ENCODE measurements at places on chromosomes 6 and 20.

DNA sequence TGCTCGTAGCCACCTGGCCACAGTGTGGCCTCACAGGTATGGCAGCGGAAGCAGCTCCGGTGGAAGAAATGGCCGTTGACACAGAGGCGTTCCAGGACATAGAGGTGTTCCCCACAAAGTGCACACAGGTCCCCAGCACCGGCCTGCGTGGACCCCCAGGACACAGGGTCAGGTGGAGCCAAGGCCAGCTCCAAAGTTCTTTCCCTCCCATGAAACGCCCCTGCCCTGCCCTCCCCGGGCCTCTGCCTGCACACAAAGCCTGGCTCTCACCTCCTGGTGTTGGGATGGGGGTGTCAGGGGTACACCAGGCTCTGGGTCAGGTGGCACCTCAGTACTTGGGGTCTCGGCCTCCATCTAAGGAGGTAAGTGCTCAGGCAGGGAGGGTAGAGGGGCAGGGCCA is 6.6 kb downstream of the SMPD2 start:
- no peak for DNase-seq

DNA sequence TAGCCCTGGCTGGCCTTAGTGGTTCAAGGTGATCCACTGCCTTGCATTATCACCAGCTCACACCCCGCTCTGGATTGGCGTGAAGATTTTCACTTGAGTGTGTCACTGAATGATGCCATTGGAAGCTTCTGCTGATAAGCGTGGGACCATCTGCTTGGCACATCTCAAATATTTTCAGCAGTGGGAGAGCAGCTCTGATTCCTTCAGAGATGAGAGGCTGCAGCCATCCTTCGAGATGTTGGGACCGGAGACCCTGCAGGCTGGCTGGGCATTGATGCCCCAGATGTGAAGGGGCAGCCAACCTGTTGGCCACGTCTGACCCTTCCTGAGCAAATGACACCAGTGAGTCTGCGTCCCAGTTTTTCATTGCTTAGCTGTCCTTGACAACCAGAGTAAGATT is at the start of gene MAS1:
TSS of gene MAS1 (plus strand) at position 197 of the 400 bp plus-strand sequence. CDS start 15,968 bp downstream, outside the sequence.
- DNase-seq = no peak

GRCh38 chr20:21432911-21433310 is 35.6 kb upstream of the NKX2-4 start:
- no peak for DNase-seq

- DNase-seq = no peak
These were observed 627.6 kb downstream of the HTR1B start for GRCh38 chr6:76835695-76836094.

DNA sequence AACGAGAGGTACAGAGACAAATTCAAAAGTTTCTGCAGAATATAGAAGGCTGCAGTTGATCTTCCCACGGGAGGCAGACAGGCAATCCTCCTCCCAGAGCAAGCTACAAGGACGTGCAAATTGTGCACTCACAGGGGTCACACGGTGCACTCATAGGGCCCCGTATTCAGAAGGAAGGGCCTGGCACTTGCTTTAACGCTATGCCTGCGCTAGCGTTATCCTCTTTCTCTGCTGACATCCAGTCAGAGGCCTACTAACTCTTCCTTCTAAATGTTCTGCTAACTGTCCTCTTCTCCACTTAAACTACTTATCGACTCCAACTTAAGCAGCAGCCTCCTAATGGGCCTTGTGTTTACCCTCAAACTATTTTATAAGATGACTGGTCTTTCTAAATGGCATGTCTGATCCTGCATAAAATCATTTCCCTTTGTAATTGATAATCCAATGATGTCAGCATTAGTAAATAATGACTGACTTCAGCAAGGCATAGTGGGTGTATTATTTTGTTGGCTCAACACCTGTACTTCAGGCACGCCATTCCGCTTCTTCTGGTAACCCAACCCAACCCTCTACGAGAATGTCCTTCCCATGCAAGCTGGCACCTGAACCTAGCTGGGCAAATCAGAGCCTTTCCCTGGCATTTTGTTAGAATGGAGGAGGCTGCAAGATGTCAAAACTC is 2.2 kb downstream of the IFNGR1 start:
- DNase-seq = no peak

DNA sequence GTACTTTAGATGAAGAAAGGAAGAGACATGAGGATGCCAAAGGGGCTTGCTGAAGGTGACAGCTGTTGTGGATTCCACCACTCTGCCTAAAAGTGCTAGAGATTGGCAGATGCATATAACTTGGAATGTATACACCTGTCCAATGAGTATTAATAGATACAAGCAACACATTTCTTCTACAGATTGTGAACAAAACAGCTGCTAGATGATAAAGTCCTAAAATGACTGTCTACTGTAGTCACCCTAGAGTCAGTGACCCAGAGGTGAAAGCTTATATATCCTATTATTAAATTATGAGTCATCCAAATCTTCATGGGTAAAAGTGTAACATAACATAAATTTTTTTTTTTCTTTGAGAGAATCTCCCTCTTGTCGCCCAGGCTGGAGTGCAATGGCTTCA is 5.2 kb downstream of the RNF217 start:
- DNase-seq = no peak

GRCh38 chr6:28353981-28354676 is 4.4 kb downstream of the ZKSCAN3 start:
- DNase-seq = peak; percentile 81

GRCh38 chr20:45752746-45753145 is 30.6 kb downstream of the SPINT4 start:
- no peak for DNase-seq

- no peak for DNase-seq
These were observed 61.8 kb downstream of the BANF2 start for GRCh38 chr20:17761604-17762003.

DNA sequence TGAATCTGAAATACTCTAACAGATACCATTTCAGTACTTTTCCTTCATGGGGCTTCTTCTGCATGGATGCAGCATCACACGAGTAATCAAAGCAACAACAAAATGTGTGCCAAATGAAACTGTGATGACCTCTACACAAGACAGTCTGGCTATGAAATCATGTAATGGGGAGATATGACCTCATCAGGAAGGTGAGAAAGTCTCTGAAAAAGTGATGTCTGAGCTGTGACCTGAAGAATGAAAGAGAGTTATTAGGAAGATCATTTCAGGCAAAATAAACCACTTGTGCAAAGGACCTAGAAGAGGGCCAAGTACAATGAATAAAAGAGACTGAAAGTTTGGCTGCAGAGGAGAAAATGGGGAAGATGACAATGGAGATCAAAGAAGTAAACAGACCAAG is 182.8 kb downstream of the PTPRK start:
- no peak for DNase-seq

GRCh38 chr20:54209216-54209813 is 1.4 kb downstream of the PFDN4 start:
- DNase-seq = no peak

- DNase-seq = no peak
These were observed 16.1 kb upstream of the SPACA1 start for GRCh38 chr6:88031550-88031949.

DNA sequence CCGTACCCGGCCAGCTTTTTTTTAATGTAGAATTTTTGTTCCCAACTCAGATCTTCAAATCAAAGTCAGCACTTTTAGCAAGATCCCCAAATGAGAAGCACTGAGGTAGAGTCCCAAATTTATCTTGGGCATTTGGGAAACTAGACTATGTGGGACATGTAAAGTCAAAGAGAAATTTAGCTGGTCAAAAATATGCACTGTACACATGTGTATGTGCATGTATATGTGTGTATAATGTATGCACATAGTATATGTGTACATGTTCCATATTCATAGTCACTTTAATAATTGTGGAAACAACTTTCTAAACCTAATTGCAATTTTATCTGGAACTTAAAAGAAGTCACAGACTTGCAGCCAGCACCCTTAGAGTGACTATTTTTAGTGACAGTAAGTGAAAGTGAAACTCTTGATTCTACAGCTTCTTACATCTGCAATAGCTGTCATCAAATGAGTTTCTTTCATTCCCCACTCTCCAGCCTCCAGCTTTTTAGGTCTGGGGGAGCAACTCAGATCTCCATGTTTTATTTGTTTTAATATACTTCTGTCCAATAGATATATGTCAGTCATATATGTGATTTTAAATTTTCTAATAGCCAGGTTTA is 53.6 kb downstream of the CDC40 start:
- DNase-seq = no peak

DNA sequence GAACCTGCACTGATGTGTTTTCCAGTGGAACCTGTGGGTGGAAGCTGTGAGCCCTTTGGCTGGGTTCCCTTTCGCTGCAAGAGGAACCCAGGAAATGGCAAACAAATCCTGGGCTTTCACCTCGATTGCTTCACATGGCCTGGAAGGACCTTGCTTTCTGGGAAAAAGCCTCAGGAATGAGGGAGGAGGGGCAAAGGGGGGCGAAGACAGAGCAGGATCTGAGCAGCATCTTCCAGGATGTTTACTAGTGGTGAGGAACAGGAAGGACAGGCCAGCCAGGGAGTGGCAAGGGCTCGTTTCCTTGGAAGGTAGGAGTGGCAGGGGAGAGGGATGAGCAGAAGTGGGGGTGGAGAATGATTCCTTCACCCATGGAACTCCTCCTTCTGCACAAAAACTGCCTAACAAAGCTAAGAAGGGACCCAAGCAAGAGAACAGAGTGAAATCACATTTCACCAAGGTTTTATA is 5.9 kb downstream of the SLC2A10 start:
- peak; percentile 33 for DNase-seq

GRCh38 chr6:144606083-144606482 is 320.9 kb downstream of the UTRN start:
- no peak for DNase-seq

DNA sequence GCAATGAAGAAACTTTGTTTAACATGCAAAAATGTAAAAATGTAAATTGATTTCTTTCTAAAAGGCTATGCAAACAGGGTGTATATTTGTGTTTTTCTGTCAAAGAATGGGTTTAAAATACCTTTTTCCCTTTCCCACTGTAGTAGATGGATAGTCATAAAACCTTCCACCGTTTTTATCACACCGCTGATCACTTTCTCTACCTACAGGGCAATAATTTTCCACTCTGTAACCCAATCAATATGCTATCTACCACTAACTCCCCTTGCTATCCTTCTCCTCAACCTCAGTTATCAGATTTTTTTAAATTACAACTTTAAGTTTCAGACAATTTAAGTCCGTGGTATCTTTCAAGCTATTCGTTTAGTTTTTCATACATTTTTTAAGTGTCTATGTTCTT is 91.4 kb upstream of the ARID1B start:
- DNase-seq = no peak

GRCh38 chr20:6898928-6899327 is 131.4 kb downstream of the BMP2 start:
- DNase-seq = no peak

DNA sequence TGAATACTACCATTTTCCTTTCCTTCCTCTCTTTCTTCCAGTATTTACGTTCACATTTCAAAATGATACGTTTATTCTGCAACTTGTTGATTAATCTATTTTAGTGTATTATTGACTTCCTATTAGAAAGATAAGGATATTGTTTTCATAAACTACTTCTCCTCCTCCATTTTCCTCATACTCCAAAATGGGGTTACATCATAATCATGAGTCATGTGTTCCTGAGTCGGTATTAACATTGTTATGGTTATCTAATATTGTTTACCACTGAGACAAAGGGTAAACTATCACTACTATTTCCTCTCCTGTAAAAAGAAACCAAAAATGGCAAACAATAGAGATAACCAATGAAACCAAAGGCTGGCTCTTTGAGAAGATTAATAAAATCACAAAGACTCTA is 126.5 kb upstream of the CDYL start:
- DNase-seq = no peak

DNA sequence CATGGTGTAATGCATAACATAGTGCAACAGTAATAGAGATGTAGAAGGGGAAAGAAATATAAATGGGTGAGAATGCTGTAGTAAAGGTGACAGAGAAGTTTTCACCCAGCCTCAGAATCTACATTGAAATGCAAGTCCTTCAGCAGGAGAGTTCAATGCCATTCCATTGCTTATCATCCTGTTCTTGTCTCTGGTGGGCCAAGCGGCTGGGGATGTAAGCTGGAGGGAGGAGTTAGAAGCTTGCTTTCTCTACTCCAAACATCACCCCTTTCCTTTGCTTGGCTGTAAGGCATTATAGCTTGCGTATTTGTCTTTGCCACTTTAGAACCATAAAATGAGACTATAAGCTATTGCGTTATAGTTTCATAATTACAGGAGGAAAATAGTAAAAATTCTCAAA is 2.2 kb upstream of the FUT9 start:
- no peak for DNase-seq

GRCh38 chr6:138107752-138108592 is 753 bp upstream of the PERP start:
- peak; percentile 45 for DNase-seq

- DNase-seq = no peak
These were observed 63.5 kb downstream of the NUDT3 start for GRCh38 chr6:34328969-34329368.

GRCh38 chr6:109002051-109002697 is 92.5 kb downstream of the SESN1 start:
- DNase-seq = no peak

- no peak for DNase-seq
These were observed 43.9 kb downstream of the SLC22A23 start for GRCh38 chr6:3412779-3413500.

GRCh38 chr6:30861257-30862048 is 22.9 kb upstream of the DDR1 start:
- DNase-seq = no peak

DNA sequence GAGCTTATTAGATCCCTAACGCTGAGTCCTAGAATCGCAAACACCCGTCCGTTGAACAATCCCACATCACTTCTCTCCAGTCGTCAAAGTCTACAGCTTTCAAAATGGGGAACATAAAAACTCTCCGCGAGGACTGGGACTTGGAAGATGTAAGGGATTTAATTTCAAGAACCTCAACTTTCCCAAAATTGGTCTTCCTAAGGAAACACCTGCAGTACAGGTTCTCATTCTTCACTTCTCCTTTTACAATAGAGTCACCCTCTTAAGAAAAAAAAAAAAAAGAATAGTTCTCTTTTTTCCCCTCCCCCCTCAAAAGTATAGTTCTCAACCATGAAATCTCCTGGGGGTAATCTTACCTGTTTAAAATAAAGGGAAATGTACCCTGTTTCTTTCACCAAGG is 6.6 kb upstream of the ZBTB22 start:
- no peak for DNase-seq

DNA sequence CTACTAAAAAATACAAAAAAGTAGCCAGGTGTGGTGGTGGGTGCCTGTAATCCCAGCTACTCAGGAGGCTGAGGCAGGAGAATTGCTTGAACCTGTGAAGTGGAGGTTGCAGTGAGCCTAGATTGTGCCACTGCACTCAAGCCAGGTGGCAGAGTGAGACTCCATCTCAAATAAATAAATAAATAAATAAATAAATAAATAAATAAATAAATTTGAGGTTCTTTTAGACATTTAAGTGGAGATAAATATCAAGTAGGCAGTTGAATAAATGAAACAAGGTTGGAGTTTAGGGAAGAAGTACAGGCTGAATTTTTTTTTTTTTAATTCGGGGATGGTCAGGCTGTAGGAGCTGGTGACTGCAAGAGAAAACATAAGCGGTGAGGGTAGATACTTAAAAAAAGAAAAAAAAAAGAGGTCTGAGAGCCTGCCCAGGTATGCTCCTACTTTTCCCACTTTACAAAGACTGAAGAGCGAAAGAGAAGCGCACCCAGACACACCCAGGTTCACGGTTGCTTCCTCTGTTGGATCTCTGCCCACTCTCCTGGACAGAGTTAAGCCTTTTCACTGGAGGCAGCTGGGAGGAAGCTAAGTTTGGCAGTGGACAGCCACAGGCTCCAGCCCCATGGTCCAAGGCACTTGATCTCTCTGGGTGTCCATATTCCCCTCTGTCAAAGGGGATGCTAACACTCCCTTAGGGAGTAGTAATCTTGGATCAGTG is 100.9 kb upstream of the PRDM1 start:
- DNase-seq = no peak
